Renal cortical epithelial cell (primary cell): ENCODE measurements at places on chromosomes 7 and 10. TPM values are rescaled to one million over a fixed set of nuclear protein-coding genes. Genes with fewer than 3 reads are reported as not detected.

Gene RAB11FIP2
- 24.1 and 61.3 TPM in 2 replicates for total RNA-seq

Gene REEP3
- 85.7 and 90.6 TPM in 2 replicates for total RNA-seq

Gene FAM13C
- total RNA-seq: 0.20 TPM in 1 of 2 replicates, not detected in the other

Gene RBP3
- total RNA-seq: not detected in 2 replicates

Gene PRSS37
- not detected in 2 replicates for total RNA-seq

Gene RPEL1
- total RNA-seq: 0.17 and 0.25 TPM in 2 replicates
